Stimulated activated CD8-positive, alpha-beta memory T cell treated with anti-CD3 and anti-CD28 coated beads, Interleukin-2, amount 100 ng/mL, for 1 hour (primary cell): ENCODE measurements at places on chromosomes 2 and 18.

GRCh38 chr2:36379710-36380448 lies 24.3 kb downstream of the CRIM1 start:
- DNase-seq: no peak

DNA sequence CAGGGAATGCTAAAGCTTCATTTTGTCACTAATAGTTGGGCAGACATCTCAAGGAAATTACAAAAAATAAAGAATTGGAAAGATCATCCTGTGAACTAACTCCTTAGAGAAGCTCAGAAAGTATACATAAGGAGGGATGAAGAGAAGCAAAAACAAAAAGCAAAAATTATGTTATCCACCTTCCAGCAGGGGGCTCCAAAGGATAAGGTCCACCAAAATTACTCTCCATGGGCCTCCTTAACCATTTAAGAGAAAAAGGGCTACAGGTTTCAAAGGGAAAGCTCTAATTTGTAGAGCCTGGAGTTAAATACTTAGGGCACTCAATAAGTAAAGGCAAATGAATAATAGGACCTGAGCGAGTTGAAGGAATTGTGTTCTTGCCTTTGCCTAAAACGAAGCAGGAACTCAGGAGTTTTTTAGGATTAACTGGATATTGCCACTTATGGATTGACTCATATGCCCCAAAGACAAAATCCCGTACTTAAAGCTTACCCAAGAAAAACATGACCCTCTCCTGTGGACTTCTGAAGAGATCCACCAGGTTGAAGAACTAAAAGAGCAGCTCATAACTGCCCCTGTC lies 1167.9 kb downstream of the DSC3 start:
- no peak for DNase-seq

DNA sequence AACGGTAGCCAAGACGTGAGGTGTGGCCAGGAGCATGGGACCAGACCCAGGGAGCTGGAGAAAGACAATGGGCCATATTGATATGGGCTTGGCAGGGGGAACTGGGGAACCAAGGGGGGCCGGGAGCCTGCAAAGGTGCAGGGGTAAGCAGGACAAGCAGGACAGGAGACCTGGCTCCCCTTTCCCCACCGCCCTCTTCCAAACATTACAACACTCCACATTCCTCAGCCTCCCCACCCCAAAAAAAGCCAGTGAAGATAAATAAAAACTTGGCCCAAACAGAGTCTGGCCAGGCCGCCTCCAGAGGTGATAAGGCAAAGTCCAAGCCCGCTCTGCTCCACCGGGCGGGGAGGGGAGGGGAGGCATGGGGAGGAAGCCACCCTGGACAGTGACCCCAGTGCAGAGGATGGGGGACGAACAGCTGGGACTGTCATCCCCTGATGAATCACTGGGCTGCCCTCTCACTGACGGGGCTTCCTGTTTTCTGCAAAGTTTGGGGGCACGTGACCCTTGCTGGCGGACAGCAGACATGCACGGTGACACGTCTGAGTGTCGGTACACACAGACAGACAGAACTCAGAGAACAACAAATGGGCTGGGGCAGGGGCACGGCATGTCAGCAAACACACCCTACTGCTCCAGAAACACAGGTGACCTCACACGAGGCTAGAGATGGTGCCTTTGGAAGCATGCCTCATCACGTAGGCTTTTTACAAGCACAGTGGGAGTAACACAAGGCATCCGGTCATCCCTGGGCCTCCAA lies 100.2 kb downstream of the TNS1 start:
- DNase-seq: no peak

GRCh38 chr2:197277794-197278193 lies 32.8 kb downstream of the ANKRD44 start:
- no peak for DNase-seq

DNA sequence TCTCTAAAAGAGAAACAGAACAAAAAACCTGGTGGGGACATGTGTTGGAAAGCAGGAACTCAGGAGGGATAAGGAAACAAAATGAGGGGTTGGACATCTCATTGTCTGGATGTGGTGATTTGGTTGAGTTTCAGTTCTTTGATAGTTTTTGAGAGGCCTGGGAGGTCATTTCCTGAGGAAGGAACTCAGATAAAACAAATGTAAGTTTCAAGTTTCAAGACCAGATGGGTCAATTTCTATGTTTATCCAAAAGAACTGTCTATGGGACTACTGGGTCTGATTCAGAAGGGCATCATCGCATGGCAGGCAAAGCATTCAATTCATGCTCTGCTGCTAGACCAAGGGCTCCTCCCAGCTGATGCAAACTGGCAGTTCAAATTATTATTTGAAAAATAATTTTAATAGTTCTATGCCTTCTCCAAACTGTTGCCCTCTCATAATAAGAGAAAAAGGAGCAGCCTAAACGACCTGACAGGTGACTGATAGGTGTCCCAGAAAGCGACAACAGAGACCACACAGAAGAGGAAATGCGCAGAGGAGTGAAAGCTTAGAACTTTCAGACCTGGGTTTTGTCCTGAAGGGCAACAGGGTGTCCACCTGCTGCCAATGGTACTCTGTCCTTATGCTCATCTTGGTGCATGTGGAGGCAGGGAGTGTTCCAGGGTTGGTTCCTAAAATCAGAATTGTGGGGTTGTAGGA lies 39.3 kb upstream of the SH3RF3 start:
- DNase-seq: no peak

DNA sequence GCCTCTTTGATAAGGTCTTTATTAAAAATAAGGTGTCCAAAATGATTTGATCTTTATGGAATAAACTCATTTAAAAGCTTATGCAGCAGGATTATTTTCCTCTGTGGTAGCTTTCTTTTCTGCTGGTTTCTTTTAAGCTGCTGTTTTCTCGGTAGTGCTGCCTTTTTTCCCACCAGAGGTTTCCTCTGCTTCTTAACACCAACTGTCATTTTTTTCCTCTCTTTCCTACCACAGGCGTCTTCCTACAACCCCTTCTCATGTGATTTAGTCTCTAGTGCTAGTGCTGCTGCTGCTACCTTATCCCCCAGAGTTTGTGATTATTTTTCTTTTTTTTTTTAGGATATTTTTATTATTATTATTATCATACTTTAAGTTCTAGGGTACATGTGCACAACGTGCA lies 102.1 kb upstream of the PGAP1 start:
- DNase-seq: no peak

GRCh38 chr2:80053522-80054345 lies 250.8 kb downstream of the LRRTM1 start:
- no peak for DNase-seq

GRCh38 chr2:84137034-84137433 lies 322.0 kb downstream of the SUCLG1 start:
- no peak for DNase-seq

DNA sequence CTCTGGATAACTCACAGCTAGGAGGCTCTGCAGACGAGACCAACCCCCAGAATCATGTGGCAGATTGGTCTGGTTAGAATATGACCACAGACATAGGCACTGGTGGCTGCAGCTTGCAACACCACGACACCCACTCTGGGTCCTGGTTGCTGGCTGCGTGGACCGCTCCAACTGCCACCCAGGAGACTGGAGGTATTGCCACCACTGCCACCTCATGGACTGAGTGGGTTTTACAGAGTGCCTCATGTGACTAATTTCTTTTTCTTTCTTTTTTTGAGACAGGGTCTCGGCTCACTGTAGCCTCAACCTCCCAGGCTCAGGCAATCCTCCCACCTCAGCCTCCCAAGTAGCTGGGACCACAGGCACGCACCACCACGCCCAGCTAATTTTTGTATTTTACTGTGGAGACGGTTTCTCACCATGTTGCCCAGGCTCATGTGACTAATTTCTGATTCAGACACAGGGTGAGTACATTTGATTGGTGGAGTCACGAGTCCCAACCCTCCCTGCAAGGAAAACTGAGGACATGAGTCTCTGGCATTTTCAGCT lies 29.9 kb upstream of the NT5DC4 start:
- peak; percentile 47 for DNase-seq

DNA sequence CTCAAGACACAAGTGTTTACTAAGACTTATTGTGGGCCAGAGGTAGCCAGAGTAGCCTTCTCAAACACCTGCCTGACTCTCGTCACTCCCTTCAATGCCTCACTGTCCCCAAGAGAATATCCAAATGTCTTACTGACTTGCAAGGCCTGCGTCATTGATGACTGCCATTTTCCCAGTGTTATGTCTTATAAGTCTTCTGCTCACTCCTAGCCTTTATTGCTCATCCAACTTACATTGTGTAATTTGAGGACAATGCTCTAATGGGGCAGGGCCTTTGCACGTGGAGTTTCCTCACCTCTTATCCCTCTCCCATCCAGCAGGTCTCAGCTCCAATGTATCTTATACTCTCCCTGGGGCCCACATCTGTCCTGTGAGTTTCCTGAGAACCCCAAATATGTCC lies 10.1 kb upstream of the CD226 start:
- DNase-seq: no peak

GRCh38 chr2:137776697-137777096 lies 187.6 kb upstream of the HNMT start:
- DNase-seq: no peak

GRCh38 chr2:207514451-207514850 lies 15.3 kb upstream of the CREB1 start:
- no peak for DNase-seq

DNA sequence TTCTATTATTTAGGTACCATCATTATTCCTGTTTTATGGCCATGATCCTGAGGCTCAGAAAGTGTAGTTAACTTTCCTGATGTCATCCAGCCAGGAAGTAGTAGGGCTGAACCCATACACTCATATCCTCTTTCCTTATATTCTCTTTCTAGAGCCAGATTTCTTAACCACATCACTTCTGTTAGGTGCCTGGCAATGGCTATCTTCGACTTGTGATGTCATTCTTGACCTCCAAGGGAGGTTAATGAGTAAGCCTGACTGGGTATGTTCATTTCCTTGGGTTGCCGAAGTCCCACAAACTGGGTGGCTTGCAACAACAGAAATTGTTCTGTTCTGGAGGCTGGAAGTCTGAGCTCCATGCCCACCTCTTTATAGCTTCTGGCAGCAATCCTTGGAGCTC lies 43.4 kb downstream of the ITGB6 start:
- no peak for DNase-seq

DNA sequence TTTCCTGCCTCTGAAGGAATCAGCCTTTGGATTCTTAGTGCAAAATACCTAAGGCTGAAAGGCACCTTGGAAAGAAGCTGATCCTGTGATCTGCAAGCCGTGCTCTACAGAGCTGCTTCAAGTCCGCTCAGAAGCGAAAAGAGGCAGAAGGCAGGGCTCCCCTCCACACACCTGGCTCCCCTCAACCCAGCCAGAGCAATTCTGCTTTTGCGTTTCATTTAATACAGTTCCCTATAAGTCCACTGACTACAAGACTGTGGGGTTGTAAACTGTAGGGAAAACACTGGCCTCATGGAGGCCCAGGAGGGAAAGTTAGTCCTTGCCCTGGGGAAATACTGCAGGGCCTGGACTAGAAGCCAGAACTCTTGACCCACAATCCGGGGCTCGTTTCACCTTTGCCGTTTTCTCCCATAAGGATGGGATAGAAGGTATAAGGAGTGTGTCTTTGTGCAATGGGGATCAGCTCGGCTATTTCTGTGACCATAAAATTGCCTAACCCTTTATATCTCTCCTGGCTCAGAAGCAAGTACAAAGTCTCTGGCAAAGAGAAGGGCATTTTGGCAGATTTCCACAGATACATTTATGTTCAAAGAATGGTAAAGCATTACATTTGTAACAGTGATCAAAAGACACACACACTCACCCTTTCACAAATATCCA lies 95.8 kb upstream of the TEX51 start:
- DNase-seq: no peak

DNA sequence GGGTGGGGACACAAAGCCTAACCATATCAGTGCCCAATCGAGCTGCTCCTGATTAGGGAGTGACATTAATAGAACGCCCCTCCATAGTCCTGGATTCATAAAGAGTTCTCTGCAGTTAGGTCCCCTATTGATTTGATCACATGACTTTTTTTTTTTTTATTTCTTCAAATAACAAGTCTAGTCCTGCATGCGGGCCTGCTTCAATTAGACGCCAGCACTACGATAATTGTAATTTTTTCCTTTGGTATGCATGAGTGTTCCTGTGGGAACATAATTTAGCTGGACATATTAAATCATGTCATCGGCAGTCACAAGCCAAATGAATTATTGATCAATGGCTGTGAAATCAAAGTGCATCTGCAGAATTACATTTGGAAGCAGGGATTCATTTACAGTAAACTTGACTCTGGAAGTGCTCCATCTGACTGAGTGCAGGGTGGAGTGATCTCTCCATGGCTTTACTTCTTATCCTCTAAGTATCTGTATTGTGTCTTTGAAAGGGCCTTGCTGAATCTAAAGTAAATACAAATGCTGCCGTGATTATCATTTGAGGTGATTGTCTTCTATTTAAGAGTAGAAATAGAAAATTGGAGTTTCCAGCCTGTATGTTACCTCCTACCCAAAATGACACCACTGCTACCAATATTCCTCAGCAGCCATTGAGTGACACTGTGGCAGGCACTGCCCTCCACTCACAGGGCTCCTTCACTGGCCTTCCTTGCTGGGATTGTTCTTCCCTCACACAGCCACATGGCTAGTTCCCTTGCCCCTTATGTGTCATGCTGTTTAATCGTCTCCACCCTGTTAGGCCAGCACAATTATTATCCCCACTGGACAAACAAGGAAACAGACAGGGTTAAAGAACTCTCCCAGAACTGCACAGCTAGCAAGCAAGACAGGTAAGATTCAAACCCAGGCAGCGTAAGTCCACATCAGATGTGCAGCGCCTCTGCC lies 337.4 kb upstream of the ID2 start:
- no peak for DNase-seq

- no peak for DNase-seq
These were observed 7.5 kb upstream of the MYO3B start for GRCh38 chr2:170170281-170171040.

GRCh38 chr2:191220671-191221070 lies 24.5 kb upstream of the MYO1B start:
- DNase-seq: no peak

GRCh38 chr2:84713441-84713840 lies 167.4 kb downstream of the TRABD2A start:
- no peak for DNase-seq

GRCh38 chr18:67143028-67143427 lies 373.5 kb downstream of the DSEL start:
- DNase-seq: no peak

GRCh38 chr2:216410550-216410949 lies 1.7 kb upstream of the SMARCAL1 start:
- no peak for DNase-seq

DNA sequence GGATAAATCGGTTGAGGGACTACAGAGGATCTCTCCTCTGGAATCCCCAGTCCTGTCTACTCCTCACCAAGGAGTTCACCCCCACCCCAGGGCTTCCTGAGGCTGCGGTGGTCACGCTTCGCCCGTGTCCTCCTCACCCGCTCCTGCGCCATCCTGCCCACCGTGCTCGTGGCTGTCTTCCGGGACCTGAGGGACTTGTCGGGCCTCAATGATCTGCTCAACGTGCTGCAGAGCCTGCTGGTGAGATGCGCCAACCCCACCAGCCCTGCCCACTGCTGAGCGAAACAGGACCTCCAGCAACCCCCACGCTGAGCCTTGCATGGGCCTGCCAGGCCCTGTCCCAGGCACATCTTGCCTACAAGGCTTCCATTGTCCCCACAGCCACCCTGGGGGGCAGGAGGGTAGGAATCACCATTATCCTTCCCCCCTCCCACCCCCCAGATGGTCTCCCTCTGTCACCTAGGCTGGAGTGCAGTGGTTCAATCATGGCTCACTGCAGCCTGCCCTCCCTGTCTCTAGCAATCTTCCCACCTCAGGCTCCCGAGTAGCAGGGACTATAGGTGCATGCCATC lies 6.7 kb upstream of the CTDSP1 start:
- no peak for DNase-seq

GRCh38 chr2:41772697-41773096 lies 275.1 kb upstream of the PKDCC start:
- no peak for DNase-seq
